ENCODE measurements at places on chromosomes 12 and 14.
A peak's percentile ranks its signal among the peaks of the same experiment; 100 is the strongest.

GRCh38 chr14:91841065-91841464 lies 26.3 kb downstream of the TC2N start:
- no peak for DNase-seq

- no peak for DNase-seq
These were observed 629 bp upstream of the TTC7B start for GRCh38 chr14:90816681-90817436.

DNA sequence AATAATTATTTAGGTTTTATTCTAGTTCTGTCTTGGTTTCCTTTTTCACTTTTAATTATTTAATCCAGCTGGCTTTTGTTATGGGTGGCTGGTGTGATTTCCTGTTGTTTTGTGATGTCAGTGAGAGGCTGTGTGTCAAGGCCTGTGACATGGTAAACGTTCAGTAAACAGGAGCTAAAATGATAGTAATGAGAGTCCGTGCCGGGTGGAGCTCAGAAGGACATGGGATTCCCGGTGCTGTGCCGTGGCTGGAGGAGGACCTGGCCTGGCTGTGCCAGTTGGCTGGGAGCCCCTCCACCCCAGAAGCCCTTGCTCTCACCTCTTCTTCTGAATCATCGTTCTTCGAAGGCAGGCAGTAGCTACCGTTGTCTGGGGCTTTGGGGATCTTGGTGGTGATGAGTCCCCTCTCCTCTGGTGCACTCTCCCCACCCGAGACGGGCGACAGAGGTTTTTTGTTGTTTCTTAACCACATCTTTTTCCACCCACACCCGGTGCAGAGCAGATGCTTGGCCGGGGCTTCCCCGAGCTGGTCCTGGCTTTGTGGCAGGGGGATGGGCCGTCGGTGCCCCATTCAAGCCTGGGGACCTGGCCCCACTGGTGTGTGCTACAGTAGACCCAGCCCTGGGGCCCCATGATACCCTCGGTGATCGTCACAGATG lies 29.1 kb downstream of the SH2B3 start:
- peak; percentile 73 for DNase-seq

- no peak for DNase-seq
These were observed 50.5 kb downstream of the PLXNC1 start for GRCh38 chr12:94198872-94199271.

GRCh38 chr12:30437616-30438015 lies 258.1 kb downstream of the IPO8 start:
- DNase-seq = no peak

- no peak for DNase-seq
These were observed 37.4 kb downstream of the HSPB8 start for GRCh38 chr12:119216084-119216483.

GRCh38 chr12:57529831-57530230 lies 7.2 kb downstream of the MBD6 start:
- no peak for DNase-seq

GRCh38 chr14:24441904-24442239 lies 704 bp downstream of the SDR39U1 start:
- no peak for DNase-seq

GRCh38 chr12:21827083-21827482 lies 52.6 kb upstream of the KCNJ8 start:
- DNase-seq = no peak

GRCh38 chr12:53568809-53569557 lies 57.2 kb downstream of the ATF7 start:
- DNase-seq = peak; percentile 40

DNA sequence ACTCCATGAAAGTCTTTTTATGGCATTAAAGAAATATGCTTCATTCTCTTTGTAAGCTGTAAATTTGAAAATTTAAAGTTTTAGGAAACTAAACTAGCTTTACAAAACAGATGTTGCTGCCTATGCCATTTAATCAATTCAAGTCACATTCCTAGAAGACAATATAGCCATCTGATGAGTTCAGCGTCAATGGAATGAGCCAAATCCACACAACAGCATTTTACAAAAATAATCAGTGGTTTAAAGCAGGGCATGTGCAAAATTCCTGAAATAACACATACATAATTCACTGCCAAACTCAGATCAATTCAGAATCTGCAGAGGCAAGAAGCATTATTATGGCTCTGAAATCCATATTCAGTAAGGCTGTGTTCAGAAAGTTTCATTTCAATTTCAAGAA lies 75.6 kb downstream of the MED13L start:
- no peak for DNase-seq

DNA sequence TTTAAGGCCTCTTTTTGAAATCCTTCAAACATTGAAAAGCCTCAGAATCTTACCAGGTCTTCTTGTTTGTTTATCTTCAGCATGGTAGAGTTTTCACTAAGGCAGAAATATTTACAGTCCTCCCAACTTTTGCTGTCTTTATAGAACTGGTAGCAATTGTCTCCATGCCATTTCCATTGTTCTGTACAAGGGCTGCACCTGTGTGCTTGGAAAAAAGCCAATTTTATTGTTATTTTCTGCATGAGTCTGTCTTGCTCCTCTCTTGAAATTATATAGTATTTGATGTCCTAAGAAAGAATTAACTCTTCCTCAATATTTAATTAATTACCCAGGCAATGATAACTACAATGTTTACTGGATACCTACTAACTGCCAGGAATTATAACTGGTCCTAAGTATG lies 23.3 kb downstream of the CLEC1A start:
- no peak for DNase-seq

- DNase-seq = peak; percentile 90
These were observed 176.1 kb downstream of the DAD1 start for GRCh38 chr14:22412926-22413411.

DNA sequence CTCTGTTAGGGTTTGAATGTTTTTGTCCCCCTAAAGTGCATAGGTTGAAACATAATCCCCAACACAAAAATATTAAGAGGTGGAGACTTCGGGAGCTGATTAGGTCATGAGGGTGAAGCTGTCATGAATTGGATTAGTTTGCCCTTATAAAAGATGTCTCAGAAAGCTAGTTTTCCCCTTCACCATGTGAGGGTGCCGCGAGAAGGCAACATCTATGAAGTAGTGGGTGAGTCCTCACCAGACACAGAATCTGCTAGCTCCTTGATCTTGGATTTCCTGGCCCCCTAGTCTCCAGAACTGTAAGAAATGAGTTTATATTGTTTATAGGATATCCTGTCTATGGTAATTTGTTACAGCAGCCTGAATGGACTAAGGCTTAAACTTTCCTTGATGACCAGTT lies 301.5 kb upstream of the ATP2B1 start:
- peak; percentile 79 for DNase-seq

DNA sequence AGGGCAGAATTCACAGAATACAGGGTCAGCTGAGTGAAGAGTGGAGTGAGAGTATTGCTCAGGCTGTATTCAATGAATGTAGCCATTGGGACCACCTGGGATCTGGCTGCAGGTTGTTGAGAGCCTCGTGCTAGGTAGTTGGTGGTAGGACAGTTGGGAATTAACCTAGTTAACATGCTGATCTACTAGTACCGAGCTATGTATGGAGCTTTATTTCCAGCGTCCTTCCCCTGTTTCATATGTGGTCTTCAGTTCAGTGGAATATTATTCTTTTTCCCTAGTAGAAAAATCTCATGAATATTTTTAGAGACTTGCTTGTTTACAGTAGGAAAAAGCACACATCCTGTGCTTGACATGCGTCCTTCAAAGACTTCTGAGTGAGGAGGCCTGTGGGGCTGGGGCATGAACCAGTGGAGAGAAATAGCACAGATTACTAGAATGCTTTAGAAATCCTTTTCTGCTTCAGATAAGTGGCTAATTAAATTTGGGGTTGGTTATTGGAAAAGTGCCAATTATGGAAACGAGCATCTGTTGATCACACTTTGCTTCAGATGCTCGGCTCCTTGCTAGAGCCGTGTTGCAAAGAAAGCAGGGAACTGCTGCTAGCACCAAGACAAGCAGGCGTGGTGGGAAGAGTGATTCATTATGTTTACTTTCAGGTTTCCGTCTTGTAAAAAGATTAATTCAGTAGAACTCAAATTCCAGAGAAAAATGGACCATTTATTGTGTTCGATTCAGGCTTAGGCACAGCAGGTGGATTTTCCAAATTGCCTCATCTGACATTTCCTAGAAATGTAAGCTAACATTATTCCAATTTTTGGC lies 53.6 kb downstream of the ARF6 start:
- peak; percentile 94 for DNase-seq

- DNase-seq = peak; percentile 98
These were observed 741 bp upstream of the CRIP2 start for GRCh38 chr14:105473677-105474482.

DNA sequence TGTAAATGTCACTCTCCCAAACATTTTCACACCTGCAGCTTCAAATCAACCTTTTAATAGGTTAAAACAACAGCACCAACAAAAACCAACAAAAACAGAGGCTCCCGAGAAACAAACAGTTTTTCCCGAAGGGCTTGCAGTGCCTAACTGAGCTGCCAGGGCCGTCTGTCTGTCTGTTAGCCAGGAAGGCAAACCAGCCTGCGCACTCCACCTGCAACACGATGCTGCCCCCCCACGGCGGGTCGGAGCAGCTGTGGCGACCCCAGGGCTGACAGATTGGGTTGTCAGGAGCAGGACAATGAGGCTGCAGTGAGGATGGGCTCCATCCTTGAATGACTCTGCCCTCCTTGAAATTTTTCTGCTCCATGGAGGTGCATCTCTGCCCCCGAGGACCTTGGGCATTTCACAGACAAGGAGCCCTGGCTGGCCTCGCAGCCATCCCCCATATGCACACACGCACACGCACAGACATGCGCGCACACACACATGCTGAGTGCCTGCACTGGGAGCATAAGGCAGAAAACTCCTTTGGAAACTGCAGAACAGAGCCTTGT lies 2.6 kb downstream of the RTL1 start:
- DNase-seq = peak; percentile 33

DNA sequence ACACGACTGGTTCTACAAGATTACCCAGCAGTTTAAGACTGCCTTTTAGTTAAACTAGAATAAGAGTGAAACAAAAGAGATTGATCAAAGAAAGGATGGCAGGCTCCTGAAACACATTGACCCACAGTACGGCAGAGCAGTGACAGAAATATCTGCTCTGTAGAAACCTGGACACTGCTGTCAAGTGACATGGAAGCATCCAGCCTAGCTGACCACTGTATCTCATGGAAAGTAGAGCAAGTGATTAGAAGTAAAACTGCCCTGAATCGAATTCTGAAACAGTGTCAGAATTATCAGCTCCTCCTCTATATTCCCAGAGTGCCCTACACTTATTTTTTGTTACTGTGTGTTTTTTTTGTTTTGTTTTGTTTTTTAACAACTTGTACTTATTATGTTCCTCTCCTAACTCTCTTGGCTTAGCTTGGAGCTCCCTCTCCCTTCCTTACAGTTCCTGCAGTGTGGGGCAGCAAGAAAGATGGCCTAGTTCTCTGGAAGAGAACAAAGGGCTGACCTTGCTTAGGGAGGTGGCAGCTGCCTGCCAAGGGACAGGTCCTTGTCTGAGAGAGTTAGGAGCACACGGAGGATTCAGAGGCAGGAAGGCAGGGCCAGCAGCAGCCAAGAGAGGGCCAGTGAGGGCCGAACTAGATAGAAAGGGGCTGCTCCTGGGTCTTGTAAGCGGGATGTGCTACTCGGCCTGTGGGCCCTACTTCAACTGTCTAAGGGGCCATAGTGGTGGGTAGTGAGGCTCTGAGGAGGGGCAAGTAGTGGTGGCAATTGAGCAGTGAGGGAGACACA lies 97.2 kb downstream of the PTPRR start:
- DNase-seq = no peak

DNA sequence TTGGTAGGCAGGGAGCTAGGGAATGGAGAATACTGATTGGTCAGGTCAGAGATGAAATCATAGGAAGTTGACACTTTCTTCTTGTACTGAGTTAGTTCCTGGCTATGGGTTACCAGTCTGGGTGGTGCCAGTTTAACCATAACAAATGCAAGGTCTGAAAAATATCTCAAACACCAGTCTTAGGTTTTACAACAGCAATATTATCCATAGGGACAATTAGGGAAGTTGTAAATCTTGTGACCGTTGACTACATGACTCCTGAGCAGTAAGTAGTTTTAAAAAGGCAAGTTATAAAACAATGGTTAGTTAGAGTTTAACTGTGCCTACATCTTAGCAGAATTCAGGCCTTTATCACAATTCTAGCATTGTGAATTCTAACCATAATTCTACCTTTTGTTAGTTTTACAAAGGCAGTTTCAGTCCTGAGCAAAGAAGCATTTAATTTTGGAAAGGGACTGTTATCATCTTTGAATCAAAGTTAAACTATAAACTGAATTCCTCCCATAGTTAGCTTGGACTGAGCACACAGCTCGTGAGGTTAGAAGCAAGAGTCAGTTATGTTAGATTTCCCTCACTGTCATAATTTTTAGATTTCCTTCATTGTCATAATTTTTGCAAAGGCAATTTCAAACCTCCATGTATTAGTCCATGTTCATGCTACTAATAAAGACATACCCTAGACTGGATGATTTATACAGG lies 19.7 kb upstream of the MON2 start:
- DNase-seq = no peak

- no peak for DNase-seq
These were observed 5.3 kb downstream of the BATF start for GRCh38 chr14:75527449-75528163.

GRCh38 chr14:90724866-90725265 lies 91.4 kb downstream of the TTC7B start:
- DNase-seq = no peak

DNA sequence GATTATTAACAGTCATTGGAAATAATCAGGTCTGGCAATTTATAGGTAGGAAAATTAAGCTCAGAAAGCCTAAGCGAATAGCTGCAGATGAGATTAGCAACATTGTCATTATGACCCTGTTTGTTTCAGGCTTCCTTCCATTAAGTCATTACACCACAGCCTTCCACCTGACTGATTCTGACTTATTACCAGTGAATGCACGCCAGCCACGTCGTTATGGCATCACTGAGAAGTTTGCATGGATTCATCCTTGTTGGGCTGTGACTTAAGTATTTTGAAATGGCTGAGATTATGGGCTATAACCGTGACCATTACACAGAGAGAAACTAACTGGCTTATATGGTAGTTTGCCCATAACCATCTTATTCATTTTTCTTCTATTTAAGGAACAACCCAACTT lies 18.6 kb downstream of the RASSF8 start:
- DNase-seq = peak; percentile 13

DNA sequence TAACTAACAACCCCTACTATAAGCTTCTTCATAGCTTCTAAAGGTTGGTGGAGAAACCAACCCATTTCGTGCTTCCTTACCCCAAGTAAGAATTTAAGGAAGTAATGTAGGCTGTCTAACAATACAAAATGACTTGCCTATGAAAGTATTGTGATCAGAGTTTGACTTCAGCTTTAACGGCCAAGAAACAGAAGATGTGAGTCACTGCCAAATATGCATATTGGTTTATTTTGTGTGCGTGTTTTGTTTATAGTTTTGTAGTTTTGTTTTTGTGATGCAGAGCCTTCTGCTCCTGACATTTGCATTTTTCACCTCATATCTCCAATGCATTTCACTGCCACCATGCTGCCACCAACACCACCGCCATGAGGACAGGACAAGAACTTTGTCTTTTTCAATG lies 146.0 kb downstream of the FBXL14 start:
- DNase-seq = no peak

- DNase-seq = peak; percentile 69
These were observed 706 bp upstream of the DIO2 start for GRCh38 chr14:80212023-80212397.

- no peak for DNase-seq
These were observed 398 bp upstream of the MSRB3 start for GRCh38 chr12:65277994-65278575.
